ENCODE measurements at places on chromosomes 3 and 15. TPM values are rescaled to one million over a fixed set of nuclear protein-coding genes. Genes with fewer than 3 reads are reported as not detected.

The IL17RE gene
- total RNA-seq: 1.5 TPM

The DCBLD2 gene
- total RNA-seq: 3.9 TPM

The ZNF660 gene
- 0.15 TPM for total RNA-seq

DNA sequence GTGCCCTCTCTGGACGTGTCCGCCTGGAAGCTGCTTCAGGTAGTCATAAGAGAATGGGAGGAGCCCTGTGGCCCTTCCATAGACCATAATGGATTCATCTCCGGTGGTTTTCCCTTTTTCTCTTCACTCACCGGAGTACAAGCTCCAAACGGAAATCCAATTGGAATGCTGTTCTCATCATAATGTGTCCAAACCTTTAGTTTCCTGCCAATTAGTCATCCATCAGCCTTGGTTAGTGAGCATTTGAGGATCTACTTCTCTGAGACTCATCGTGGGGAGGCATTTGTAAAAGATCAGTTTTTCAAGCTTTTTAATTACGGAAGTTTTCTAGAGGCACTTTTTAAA, 34.9 kb downstream of the ABHD2 start:
- no peak overlapping the region for H3K4me3 ChIP-seq
- H3K27me3 ChIP-seq: no peaks in the 10 kb centered on the region
- peaks cover 2% of the 10 kb centered on the region for H3K4me1 ChIP-seq
- no peak overlapping the region for H3K27ac ChIP-seq

DNA sequence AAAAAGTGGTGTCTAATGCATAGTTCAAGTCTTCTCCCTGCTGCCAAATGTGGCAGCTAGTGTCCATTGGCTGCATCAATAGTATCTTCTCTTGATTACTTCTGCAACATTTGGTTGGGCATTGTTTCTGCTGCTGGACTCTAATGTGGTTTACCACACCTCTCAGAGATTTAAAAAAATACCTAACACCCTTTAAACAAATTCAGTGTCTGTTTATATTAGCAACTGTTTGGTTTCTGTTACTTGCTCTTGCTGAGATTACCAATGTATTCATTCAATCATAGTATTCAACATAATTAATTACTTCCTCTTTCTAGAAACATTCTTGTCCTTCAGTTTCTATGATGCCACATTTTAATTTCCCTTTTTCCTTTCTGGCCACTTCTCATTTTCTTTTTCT, 20.3 kb upstream of the NECTIN3 start:
- H3K27ac ChIP-seq: no peak overlapping the region
- no peak overlapping the region for H3K4me3 ChIP-seq
- DNase-seq: no peak
- H3K27me3 ChIP-seq: peaks cover 4% of the 10 kb centered on the region

GRCh38 chr3:188442430-188442829, 288.5 kb downstream of the LPP start:
- H3K4me3 ChIP-seq: no peak overlapping the region
- DNase-seq: no peak
- no peaks in the 10 kb centered on the region for H3K27me3 ChIP-seq
- no peak overlapping the region for H3K27ac ChIP-seq
- H3K4me1 ChIP-seq: peaks cover 57% of the 10 kb centered on the region
- peaks cover 44% of the 10 kb centered on the region for H3K36me3 ChIP-seq

GRCh38 chr3:61562042-61562720, 810 bp downstream of the PTPRG start:
- H3K4me3 ChIP-seq: peak overlapping the region; percentile 51
- H3K4me1 ChIP-seq: peaks cover 10% of the 10 kb centered on the region
- no peak overlapping the region for H3K27ac ChIP-seq
- peaks cover 73% of the 10 kb centered on the region for H3K27me3 ChIP-seq

GRCh38 chr15:40808861-40809450, 1.7 kb upstream of the DNAJC17 start:
- peaks cover 2% of the 10 kb centered on the region for H3K36me3 ChIP-seq
- DNase-seq: no peak
- H3K4me1 ChIP-seq: peaks cover 25% of the 10 kb centered on the region
- H3K27ac ChIP-seq: no peak overlapping the region

The SLC9C1 gene
- not detected for total RNA-seq

Data from activated CD4-positive, alpha-beta T cell treated with anti-CD3 and anti-CD28 coated beads, Interleukin-2, amount 10 ng/mL, durations not matched to agents 7 days and 5 days (primary cell).